HCEC 1CT (cell line): ENCODE measurements at places on chromosomes 12 and 14.

DNA sequence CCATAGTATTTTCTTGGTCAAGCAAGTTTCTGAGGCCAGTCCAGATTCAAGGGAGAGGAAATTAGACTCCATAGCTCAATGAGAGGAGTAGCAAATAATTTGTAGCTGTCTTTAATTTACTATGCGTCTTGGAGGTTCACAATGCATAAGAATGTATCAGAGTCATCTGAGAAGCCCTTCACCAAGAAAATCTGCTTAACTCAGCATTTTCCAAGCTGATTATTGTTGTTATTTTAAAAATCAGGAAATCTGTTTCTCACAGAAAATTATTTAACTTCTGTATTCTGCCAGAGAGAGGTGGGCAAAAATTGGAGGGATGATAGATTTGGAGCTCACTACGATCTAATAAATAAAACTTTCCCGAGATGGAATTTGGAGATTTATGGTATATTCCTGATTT, 72.0 kb downstream of the SMOC1 start:
- DNase-seq = no peak

- DNase-seq = no peak
These were observed 751.8 kb downstream of the GALC start for GRCh38 chr14:87241018-87241768.

DNA sequence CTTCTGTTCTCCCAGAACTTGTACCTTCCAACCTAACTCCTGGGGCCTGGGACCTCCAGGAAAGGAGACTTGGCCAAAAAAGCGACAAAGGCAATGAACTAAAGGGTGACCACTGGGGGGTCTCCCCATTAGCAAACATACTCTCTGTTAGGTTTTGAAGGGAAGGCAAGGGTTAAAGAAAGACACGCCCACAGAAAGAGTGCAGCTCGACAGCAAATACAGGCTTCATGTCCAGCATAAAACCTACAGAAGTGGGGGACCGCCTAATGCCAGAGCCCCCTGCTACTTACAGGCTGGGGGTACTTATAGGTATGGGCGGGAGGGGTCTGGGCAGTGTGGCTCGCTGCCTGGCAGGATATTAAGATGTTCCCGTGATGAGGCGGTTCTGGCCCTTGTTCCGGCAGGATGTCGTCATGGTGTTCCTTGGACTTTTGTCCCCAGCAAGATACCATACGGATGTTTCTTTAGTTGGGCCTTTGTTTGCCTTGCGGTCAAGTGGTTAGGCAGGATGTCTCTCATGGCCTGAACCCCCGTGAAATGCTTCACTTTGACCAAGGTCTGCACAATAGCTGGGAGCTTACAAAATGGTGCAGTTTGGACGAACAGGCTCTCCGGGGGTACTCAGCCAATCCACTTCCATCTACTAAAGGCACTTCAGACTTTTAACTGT, 53.4 kb downstream of the PRMT8 start:
- DNase-seq = no peak

- no peak for DNase-seq
These were observed 38.3 kb upstream of the LDHB start for GRCh38 chr12:21695986-21696385.

GRCh38 chr12:19189522-19189921, 60.0 kb downstream of the PLEKHA5 start:
- DNase-seq = no peak

DNA sequence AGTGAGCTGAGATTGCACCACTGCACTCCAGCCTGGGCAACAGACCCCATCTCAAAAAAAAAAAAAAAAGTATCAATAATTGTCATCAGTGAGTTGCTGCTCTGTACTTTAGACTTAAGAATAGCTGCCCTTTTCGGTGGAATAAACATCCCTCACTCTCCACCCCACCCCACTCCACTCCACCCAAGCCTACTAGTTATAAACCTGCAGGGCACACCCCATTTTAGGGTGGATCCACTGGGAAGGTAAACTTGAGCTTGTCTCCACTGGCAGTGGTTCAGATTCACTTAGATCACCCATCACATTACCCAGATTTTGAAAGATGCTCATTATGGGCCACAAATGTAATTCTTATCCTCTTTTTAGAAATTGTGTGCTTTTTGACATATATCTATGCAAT, 106.4 kb downstream of the GPR135 start:
- no peak for DNase-seq

DNA sequence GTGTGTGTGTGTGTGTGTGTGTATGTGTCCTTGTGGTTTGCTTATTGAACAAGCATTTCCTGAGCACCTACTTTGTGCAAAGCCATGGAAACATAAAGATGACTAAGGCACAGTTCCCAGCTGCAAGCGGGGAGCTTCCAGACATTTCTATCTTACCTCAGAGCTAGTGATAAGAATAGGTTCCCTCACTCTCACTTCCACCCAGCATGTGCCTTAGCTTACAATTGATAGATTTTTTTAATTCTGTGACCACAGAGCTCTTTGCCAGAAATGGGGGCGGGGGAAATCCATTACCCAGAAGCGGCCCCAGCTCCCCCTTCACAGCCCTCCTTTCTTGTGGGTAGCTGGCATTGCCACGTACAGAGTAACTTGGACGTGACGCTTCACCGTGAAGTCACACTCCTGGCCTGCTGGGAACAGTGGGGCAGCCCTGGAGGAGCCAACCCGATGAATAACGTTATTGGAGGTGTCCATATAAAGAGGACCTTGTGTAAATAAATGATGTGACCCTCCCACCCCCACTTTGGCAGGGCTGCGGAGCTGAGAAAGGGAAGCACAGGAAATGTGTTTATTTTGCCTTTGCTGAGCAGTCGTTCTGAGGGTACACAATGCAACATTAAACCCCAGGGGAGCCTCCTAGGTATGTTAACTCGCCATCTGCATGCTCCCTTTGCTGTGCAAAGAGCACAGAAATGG, 238.9 kb downstream of the CHST11 start:
- DNase-seq = no peak

- DNase-seq = peak; percentile 86
These were observed 23.6 kb downstream of the OR11H4 start for GRCh38 chr14:20262642-20263128.

DNA sequence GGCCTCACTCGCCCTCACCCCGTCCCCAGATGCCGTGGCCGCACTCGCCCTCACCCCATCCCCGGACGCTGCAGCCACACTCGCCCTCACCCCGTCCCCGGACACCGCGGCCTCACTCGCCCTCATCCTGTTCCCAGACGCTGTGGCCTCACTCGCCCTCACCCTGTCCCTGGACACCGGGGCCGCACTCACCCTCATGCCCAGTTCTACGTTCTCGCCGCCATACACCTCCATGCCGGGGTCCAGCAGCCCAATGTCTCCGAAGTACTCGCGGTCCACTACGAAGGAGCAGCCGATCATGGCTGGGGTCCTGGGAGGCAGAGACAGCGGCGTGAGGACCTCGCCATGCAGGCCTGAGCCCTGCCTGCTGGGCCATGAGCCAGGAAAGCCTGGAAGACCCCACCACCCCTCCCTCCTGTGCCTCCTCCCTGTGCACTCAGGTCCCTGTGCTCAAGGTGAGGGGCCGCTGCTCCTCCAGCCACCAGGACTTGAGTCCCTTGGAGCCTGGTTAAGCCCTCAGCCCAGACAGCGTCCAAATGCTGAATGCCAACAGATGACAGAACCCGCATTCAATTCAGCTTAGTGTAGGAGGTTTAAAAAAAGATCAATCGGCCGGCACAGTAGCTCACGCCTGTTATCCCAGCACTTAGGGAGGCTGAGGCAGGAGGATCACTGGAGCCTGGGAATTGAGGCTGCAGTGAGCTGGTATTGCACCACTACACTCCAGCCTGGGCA, 81.5 kb downstream of the GALNT9 start:
- DNase-seq = no peak

DNA sequence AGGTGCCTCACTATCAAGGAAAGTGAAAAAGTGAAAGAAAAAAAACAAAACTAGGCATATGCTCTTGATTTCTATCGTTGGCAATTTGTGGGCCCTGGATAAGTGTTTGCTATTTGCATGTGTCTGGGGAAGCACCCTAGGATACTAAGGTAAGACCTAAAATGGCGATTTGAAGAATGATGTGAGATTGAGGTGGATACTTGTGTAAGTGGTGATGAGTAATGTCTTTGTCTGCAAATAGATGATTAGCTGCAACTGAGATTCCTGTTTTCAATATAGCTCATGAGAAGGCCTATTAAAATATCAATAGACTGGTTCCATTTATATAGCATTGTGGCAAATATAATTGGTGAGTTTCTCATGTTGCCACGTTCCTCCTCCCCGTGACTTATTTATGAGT, 261.7 kb downstream of the NEDD1 start:
- DNase-seq = no peak

- peak; percentile 89 for DNase-seq
These were observed 36.9 kb upstream of the PRMT8 start for GRCh38 chr12:3453990-3454680.
